NCI-H2171 treated with DMSO at 0.1 percent for 48 hours (cell line): ENCODE measurements at places on chromosomes 11 and 22.

- no peak for DNase-seq
Measured at GRCh38 chr11:13713982-13714381, 45.5 kb downstream of the FAR1 start.

- DNase-seq: peak; percentile 96
Measured at GRCh38 chr11:96464700-96465307, 75.0 kb downstream of the JRKL start.

- no peak for DNase-seq
Measured at GRCh38 chr22:45319324-45319685, 9.6 kb downstream of the FAM118A start.

DNA sequence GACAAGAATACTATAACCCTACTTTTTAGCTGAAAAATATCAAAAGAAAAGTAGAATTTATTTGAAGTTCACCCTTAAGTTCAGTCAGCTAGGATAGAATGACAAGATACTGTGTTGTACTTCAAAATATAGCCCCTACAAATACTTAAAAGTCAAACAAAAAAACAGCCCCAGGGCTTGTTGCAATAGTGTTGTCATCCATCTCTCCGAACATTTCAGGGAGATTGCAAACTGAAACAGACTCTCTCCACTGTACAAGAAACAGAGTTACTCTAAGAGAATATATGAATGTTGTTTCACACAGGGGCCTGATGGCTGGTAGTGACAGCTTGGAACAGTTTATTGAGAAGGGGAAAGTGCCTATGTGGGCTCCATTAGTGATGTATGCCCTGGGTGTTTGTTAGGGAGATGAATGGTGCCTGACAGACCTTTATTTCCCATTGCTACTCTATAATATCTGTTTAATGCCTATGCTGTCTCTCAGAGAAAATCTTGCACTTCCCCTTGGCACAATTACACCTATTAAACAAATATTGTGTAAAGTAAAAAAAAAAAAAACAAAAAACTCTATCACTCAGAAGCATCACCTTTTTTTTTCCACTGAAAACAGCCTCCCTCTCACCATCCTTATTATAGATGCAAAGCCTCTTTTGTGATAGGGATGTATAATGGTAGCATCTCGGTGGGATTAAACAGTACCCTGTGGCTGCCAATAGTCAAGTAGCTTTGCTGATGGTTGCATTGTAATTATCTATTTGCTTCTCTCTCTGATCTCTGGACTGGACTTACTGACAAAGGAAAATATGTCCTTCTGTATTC, 506.3 kb upstream of the LUZP2 start:
- DNase-seq: no peak

DNA sequence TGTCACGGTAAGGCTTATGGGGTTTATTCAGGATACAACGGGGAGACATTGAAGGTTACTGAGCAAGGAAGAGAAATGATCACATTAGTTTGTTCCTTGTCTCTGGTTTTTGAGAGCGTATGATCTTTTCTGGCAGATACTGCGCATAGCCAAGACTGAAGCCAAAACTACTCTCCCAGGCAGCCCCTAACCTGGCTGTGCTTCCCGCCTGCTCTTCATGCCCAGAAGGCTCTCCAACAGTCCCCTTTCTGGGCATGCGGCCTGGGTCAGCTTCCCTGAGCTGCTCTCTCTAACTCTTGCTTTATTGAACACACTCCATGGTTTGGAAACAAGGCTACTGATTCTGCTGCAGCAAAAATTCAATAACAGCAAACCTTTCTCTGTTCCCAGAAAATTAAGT, 306.6 kb downstream of the BUD13 start:
- DNase-seq: no peak

DNA sequence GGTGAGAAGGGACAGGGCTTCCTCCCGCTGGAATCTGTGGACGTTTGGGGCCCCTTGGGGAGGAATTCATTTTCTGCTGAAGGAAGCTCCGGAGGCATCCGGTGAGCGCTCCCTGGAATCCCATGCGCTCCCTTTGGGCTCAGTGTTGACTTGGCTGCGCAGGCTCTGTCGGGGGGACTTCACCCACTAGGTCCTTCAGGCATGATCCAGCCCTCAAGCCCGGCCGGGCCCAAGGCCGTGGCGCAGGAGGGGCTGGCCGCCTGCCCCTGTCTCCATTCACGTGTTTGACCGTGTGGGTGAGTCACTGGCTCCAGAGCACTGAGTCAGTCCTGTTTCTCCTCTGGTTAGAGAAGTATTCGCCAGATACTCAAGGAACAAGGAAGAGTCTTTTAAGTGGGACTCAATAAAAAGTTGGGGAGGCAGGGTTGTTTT, 1.4 kb downstream of the CTTN start:
- no peak for DNase-seq

DNA sequence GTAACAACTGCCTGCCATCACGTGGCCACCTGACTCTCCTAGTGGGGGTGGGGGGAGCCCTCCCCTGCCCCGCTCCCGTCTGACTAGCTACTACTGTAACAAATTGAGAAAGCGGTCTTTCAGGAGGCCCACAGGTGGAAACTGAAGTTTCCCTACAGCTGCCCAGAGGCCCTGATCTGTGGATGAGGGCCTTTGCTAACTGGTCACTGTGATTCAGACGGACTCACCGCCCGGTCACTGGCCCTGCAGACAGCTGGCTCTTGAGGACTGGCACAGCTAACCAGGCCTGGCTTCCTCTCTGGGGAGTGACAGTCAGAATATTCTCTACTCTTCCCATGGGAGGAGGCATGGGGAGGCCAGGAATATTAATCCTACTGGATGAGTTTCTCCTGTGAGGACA, 116.8 kb downstream of the ARHGAP8 start:
- DNase-seq: no peak

- peak; percentile 33 for DNase-seq
Measured at GRCh38 chr11:11931461-11932055, 76.9 kb downstream of the DKK3 start.

DNA sequence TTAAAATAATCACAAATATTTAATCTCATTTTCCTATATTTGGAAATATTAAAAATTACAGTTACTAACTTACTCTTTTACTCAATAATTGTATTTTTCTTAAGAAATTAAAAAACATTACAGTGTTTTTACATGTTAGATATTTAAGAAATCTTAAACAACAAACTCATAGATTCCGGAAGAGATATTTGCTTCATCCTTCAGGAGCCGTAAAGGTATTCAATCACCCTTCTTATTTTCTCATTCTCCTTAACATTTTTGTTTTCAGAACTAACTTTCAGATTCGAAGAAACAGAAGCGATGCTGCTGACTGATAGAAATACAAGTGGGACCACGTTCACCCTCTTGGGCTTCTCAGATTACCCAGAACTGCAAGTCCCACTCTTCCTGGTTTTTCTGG, at the start of gene OR5D18:
TSS of gene OR5D18 (plus strand) at position 301 of the 400 bp plus-strand sequence. CDS start at position 301, 0 bp downstream.
- DNase-seq: no peak

DNA sequence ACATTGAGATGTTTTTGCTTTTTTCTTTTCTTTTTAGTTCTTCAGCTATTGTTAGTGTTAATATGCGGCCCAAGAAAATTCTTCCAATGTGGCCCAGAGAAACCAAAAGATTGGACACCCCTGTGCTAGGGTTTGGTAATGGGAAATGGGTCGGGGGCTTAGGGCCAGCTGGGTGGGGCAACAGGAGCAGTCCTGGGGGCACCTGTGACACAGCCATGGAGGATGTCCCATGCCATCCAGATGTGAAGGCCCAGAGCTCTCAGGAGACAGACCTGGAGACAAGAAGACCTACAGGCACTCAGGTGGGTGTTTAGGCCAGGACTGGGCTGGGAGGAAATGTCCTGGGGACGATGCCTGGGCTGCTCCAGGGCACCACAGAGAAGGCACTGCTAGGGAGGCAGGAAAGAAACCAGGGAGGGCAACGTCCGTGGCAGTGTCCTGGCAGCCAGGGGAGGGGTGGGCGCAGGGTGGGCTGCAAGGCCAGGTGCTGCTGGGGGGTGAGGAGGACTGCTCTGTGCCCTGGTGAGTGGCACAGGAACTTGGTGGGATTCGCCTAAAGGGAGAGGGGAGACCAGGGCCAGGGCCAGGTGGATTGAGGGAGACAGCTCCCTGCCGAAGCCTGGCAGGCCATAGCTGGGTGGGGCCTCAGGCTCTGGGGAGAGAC, 21.4 kb downstream of the RELT start:
- no peak for DNase-seq

- DNase-seq: no peak
Measured at GRCh38 chr11:44277196-44278090, 32.5 kb downstream of the ALX4 start.

DNA sequence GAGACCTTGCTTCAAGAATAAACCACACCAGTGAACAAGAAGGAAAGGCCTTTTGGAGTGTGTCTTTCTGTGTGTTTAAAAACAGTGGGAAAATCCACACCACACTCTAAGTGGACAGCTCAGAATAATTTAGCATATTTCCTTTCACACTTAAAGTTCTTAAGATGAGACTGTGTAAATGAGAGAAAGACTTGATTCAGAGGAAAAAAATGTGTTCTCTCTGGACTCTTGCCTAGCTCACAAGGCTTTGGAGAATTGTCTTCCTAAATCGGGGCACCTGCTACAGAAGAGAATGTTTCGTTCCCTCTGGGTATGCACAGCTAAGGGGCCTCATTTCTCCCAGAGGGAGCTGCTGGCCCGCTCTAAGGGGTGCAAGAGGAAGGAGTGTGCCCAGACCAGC, 28.4 kb upstream of the CRTAM start:
- DNase-seq: no peak

GRCh38 chr22:35726933-35727332, 9.3 kb downstream of the APOL5 start:
- no peak for DNase-seq

GRCh38 chr11:91819777-91820176, 404.8 kb upstream of the FAT3 start:
- no peak for DNase-seq

DNA sequence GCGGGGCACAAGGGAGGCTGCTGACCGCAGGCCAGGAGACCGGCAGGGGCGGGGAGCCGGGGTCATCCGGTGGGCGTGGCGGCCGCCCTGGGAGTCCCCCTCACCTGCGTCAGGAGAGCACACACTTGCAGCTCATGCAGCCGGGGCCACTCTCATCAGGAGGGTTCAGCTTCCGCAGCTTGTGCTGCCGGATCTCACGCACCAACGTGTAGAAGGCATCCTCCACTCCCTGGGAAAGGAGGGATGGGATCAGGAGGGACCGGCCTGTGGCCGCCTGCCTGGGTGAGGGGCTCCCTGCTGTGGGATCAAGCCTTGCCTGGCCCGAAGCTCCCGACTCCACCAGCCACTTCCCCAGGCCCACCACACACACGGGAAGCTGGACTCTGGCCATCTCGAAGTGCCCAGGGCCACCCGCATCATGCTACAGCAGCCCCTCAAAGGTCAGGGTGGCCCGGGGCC, 2.8 kb downstream of the HRAS start:
- no peak for DNase-seq

DNA sequence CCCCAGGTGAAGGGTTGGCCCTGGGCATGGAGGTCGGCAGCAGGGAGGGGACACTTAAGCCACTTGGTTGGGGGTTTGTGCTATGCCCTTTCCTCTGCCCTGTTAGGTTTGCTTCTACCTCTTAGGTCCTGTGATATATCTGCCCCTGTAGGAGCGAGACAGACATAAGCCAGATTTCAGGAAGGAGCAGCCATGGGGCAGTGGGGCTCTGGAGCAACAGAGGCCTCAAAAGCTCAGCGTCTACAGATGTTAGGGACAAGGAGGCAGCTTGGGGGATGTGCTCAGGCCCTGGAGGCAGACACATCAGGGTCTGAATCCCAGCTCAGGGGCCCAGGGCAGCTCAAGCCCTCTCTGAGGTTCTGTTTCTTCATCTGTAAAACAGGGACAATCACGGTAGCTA, 27.2 kb upstream of the KCNQ1OT1 start:
- no peak for DNase-seq

GRCh38 chr22:46848197-46848596, 85.7 kb downstream of the TBC1D22A start:
- no peak for DNase-seq

DNA sequence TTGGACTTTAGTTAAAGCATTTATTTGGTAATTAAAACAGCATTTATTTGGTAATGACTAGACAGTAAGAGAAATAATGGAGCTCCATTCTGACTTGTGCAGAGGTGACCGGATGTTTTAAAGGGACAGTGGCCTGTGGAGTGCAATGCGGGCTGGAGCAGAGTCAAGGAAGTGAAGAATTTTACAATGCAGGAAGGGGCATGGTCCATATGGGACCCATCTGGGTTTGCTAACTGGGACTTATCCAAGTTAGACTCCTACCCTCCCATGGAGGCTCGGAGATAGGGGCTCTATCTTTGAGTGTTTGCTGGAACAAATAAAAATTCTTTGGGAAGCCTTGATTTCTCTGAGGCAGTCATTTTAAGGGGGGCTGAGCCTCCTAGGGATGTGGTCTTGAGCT, 59.9 kb upstream of the MYO18B start:
- no peak for DNase-seq

GRCh38 chr22:18104566-18104965, 6.0 kb upstream of the TUBA8 start:
- peak; percentile 65 for DNase-seq

DNA sequence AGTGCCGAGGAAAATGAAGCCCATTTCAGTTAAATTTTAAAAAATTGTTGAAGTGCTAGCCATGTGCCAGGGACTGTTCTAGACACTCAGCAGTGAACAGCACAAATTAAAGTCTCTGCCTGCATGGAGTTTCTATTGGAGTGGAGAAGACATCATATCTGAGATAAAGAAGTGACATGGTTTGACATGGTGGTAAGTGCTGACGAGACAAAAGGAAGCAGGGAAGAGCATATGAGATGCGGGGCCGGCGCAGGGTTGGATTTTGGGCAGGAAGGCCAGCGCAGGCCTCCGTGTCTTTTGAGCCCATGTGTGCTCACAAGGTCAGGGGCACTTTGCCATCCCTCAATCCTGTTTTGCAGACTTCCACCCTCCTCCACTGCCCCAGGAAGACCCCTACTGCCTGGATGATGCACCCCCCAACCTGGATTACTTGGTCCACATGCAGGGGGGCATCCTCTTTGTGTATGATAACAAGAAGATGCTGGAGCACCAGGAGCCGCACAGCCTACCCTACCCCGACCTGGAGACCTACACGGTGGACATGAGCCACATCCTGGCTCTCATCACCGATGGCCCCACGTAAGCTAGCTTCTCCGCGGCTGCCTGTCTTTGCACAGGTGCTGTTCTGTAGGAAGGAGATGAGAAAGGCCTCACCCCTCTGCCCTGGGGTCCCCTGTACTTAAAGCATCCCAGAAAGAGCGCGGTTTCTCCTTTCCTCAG, 29.6 kb downstream of the AMPD3 start:
- DNase-seq: no peak

DNA sequence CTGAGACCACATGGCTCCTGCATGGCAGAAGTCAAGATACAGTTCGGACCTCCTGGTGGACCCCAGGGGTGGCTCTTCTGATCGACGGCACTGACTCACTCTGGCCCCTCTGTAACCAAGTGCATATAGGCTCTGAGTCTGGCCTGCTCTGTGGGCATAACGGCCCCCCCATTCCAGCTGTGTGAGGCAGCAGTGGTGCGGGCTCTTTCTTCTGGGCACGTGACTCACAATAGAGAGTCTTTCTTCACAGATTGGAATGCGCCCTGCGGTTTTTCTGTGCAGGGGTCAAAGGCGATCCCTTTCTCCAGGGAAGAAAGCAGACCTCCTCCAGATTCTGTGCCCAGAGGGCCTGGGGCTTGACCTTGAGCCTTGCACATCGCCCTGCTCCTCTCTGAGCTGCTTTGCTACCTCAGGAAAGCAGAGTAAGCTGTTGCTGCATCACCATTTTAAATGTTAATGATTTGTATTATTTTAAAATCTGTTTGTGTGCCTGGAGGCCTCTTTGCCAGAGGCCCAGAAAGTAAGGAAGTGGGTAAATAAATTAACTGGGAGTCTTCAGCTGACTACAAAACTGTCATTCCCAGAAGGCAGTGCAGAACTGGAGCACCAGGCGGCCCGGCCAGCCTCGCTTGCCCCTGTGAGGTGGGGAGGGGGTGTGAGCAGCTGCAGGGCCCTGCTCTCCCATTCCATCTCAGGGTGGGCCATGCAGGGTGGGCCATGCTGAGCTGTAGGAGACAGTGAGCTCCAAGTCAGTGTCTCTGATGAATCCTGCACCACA, 199.0 kb downstream of the GRIK4 start:
- DNase-seq: no peak
